Stimulated activated CD8-positive, alpha-beta memory T cell treated with anti-CD3 and anti-CD28 coated beads, Interleukin-4, amount 100 ng/mL, for 1 hour (primary cell): ENCODE measurements at places on chromosomes 5 and 9.

DNA sequence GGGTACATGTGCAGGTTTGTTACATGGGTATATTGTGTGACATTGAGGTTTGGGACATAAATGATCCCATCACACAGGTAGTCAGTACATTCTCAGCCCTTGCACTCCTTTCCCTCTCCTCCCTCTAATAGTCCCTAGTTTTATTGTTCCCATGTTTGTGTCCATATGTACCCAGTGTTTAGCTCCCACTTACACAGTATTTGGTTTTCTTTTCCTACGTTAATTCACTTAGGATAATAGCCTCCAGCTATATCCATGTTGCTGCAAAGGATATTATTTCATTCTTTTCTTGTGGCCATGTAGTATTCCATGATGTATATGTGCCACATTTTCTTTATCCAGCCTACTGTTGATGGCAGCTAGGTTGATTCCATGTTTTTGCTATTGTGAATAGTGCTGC, 27.4 kb downstream of the CNOT6 start:
- no peak for DNase-seq

GRCh38 chr9:24381205-24381604, 164.5 kb downstream of the IZUMO3 start:
- no peak for DNase-seq

DNA sequence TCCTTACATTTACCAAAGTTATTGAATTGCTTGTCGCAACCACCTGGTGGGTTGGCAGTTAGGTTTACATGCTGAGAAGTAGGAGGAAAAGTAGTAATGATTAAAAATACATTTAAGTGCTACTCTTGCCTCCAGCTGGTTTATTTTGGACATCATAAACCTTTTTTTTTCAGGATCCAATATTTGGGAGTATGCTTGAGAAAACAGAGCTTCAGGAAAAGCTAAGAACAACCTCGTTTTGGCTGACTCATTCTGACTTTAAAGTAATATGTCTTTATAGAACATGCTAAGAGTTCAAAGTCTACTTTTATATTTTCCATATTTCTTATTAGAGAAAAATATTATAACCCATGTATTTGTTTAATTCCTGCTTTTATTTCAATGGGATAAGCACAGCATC, 41.7 kb upstream of the BNC2 start:
- no peak for DNase-seq

GRCh38 chr5:143583409-143583808, 179.9 kb upstream of the NR3C1 start:
- DNase-seq: no peak

- DNase-seq: no peak
Observed at GRCh38 chr9:130672466-130672865, 8.1 kb downstream of the PRDM12 start.

GRCh38 chr9:26426551-26427131, 466.0 kb downstream of the CAAP1 start:
- DNase-seq: no peak

DNA sequence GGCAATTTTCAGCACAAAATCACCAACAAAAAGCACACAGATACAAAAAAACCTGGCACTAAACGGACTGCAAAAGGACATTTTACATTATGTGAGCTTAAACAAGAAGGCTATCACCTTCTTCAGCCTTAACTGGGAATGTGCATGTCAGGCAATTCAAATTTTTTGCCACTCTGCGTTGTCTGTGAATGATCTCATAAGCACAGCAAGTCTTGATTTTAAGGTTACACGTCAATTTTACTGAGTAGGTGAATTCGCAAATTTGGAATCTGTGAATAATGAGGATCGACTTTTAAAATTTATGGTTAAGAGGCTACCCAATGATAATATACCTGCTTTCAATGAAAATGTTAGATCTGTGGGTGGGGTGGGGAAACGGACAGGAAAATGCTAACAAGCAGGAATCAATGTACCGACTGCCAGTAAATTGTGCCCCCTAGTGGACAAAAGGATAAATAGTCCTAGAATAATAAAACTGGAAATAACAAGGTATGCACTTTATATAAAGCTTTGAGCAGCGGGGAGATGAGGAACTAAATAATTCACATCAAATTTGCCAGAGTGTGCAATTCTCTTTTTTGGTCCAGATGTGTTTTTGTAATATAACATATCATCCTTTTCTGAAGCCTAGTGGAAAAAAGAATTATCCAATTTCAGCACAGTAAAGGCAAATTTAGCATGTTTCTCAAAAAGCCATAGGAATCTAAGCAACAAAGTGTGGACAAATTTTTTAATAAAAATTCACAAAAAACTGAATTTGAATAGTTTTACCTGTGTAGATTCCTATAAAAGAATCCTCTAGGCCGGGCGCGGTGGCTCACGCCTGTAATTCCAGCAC, 20.5 kb downstream of the EQTN start:
- no peak for DNase-seq

GRCh38 chr5:163496286-163496685, 9.1 kb upstream of the MAT2B start:
- no peak for DNase-seq

DNA sequence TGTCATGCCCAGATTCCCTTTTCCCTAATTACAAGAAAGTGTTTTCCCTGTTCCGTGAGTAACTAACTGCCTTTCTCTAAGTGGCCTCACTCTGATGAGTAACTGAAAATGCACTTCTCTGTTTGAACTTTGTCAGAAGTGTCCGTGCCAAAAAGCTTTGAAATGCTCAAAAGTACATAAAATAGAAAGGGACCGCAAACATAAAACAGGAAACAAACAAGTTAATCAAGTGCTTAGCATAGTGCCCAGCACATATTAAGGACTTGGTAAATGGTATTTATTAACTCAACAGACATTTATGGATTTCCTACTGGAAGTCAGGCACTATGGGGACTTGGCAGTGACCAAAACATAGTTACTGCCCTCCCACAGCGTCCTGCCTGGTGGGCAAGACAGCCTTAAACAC, 22.3 kb downstream of the AQP3 start:
- no peak for DNase-seq

DNA sequence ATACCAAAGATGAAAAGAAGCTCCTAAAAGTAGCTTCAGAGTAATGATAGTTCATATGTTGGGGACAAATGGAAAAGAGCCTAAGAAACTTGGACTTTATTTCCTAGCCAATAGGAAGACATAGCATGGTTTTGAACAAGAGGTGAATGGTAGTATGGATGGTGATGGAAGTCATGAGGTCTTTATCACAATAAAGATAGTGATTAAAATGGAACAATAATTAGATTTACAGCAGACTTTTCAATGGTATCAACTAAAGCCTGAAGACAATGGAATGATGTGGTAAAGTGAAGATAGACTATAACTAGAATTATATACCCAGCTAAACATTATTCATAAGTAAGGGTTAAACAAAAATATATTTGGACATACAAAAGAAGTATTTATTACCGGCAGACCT, 131.2 kb downstream of the RAB3C start:
- no peak for DNase-seq

DNA sequence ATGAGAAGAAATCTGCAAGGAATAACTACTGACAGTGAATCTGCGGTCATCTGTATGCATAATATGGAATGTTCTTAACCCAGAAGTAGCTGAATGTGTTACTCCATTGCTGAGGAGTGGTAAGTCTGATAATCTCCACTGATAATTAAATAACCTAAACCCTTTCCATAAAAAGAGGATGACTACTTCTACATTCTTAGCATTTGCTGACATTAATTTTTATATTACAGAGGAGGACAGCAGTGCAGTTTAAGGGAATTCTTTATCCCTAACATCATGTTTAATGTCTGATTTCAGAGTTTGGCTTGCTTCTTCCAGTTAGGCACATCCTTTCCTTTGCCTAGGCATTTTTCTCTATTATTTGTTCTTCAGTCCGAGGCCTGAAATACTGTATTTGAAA, 52.2 kb downstream of the CDC42SE2 start:
- no peak for DNase-seq

DNA sequence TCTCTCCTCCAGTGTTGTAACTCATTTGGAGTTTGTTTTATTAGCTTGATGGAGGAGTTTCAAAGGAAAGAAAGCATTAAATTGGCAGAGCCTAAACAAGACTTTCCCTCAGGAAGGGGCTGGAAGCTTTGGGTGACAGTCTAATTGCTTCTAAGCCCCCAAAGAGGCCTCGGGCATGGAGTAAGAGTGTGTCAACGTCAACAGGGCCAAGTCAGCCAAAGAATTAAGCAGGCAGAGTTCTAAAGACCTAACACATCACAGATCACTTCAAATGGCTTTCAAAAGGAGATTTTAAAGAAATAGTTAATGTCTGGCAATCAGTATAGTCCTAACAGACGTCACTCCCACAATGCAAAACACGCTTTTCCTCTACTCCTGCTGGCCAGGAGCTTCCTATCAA, 234.5 kb downstream of the EFNA5 start:
- DNase-seq: no peak

GRCh38 chr9:95032580-95033341, 284.7 kb downstream of the FANCC start:
- no peak for DNase-seq

DNA sequence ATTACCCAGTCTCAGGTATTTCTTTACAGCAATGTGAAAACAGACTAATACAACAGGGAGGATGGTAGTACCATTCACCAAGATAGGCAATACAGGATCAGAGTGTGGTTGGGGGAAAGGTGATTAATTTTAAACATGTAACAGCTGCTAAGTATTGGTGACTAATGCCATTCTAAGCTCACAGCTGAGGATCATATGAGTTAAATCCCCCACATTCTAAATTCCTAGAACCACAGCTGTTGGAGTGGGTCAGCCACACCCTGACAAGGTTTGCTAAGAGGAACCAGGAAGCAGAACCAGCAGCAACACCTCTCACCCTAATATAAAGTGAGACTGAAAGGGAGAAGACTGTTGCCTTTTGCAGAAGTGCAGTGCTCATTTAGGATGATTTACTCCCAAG, 24.8 kb downstream of the HSPB3 start:
- no peak for DNase-seq

DNA sequence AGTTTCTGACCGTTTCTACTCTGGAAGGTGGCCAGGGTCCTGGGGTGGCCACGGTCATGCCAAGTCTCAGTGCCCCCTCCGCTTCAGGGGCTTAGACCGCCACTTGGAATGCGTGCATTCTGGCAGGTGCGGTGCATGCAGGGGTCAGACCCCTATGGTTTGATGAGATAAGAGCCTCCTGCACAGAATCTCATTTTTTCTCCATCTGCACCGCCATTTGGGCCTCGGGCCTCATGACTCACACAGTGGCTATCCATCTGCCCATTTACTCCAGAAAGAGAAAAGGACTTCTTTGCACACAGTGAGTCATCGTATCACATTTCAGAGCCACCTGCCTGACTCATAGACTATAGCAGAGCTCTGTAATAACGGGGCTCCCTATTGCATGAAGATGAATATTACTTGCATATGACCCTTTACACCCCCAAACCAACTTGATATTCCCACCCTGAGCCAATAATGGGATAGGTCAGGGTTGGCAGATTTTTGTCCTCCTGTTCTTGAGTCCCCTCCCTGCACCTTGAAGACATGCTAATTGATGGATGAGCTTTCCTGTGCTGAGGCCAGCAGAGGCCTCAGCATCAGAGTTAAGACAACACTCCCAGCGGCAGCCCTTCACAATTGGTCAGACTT, 157.4 kb downstream of the NR3C1 start:
- DNase-seq: no peak

- no peak for DNase-seq
Observed at GRCh38 chr5:56037531-56038010, 42.8 kb upstream of the IL6ST start.

- no peak for DNase-seq
Observed at GRCh38 chr9:129703667-129704355, 38.4 kb downstream of the PRRX2 start.

GRCh38 chr9:2494562-2494961, 127.0 kb upstream of the VLDLR start:
- DNase-seq: no peak

- no peak for DNase-seq
Observed at GRCh38 chr9:100591139-100591538, 13.3 kb downstream of the CAVIN4 start.

DNA sequence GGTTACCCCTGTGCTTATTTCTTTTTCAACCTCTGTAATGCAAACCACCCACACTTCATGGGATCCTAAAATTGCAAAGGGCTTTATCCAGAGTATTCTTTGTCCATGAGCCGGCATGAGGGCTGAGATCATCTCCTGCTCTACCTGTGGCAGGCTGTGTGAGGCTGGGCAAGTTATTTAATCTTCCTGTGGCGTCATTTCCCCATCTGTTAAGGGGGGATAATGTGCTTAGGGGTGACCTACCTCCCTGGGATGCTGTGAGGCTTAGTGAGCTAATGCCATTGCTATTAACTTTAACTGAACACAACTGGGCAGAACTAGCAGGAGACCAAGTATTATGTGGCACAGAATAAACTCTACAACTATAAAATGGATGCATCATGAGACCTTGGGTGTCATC, 17.0 kb downstream of the FRMPD1 start:
- DNase-seq: no peak

- DNase-seq: no peak
Observed at GRCh38 chr9:19828576-19829109, 39.8 kb upstream of the SLC24A2 start.

GRCh38 chr5:40490464-40491111, 189.1 kb upstream of the PTGER4 start:
- no peak for DNase-seq

- DNase-seq: no peak
Observed at GRCh38 chr5:81553567-81554212, 159.8 kb upstream of the ACOT12 start.

DNA sequence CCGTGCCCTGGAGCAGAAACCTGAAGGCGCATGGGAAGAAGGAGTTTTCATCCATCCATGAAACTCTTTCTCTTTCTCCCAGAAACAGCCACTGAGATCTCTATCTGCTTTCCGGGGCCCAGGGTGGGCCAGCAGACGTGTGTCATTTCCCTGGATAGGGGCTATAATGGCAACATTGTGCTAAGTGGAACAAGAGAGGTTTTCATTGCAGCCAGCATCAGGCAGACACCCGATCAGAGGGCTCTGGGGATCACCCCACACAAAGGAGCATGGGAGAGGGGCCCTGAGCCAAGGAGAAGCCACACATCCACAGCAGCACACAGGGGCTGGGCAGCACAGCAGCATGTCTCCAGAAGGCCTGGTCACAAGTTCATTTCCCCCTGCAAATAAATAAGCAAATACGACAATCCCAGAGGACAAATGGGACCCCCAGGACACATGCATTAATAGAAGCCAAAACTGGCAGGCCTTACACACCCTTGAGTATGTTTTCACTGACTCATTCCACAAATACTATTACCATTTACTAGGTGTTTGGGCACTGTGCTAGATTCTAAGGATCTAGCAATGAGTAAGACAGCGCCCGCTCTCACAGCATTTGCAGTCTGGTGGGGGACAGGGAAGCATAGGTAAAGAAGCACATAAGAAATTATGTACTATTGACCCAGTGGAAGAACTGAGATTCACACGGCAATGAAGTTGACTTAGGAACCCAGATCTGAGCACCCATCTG, 4.3 kb upstream of the AFAP1L1 start:
- DNase-seq: no peak

- DNase-seq: no peak
Observed at GRCh38 chr9:72592502-72593403, 71.3 kb downstream of the TMC1 start.

GRCh38 chr5:73186976-73187375, 14.0 kb downstream of the TMEM174 start:
- no peak for DNase-seq
